NCI-H1694 treated with DMSO at 0.1 percent for 48 hours (cell line): ENCODE measurements at places on chromosomes 2 and 18.

- DNase-seq: no peak
Measured at GRCh38 chr2:190432567-190433231, 24.5 kb downstream of the MFSD6 start.

DNA sequence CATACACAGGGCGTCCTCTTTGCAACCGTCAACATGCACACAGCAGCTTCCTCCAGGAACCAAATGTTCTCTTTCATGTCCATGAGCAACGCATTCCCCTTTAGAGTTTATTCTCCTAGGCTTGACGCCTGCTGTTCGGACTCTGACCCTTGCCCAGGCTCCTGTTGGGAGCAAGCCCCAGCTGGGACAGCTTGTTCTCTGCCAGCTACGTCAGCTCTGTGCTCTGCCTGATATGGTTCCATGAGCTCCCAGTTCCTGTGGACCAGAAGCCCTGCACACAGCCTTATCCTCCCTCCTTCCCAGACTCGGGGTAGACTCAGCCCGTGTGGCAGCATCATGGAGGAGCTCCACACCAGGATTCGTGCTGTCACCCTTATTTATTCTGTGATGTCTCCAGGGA, 253.1 kb upstream of the PXDN start:
- no peak for DNase-seq

DNA sequence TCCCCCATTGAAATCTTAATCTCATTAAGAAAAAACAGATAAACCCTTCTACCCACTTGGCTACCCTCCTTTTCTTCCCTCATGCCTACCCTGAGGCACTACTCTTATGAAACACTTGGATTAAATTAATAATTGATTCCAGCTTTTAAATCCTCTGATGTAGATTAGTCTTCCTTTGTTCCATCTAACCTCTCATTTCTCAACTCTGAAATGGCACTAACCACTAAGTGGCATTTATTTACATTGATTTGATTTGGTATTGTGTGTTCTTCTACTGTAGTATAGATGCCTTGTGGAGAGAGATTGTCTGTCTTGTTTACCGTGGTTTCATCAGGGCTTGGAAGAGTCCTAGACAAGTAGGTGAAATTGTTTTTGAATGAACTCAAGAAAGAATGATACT, 26.7 kb downstream of the ITGA4 start:
- DNase-seq: no peak

- DNase-seq: no peak
Measured at GRCh38 chr2:155281907-155282306, 583.4 kb downstream of the KCNJ3 start.

DNA sequence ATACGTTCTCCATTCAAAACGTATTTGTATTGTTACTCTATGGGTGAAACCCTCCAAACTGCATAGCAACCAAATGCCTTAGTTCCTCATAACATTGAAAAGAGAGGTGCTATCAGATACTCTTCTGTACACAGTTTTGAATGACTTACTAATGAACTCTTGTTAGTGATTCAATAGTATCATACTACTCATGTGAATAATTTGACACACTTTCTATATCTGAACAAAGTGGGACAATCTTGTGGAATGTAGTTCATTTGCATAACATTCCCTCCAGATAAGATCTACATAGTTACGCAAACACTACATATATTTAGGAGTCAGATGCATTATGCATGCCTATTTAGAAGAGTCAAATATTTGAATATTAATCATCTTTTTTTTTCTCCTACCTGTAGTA, 232.0 kb upstream of the NRXN1 start:
- no peak for DNase-seq

- DNase-seq: no peak
Measured at GRCh38 chr2:30636311-30636710, 170.9 kb downstream of the CAPN13 start.

DNA sequence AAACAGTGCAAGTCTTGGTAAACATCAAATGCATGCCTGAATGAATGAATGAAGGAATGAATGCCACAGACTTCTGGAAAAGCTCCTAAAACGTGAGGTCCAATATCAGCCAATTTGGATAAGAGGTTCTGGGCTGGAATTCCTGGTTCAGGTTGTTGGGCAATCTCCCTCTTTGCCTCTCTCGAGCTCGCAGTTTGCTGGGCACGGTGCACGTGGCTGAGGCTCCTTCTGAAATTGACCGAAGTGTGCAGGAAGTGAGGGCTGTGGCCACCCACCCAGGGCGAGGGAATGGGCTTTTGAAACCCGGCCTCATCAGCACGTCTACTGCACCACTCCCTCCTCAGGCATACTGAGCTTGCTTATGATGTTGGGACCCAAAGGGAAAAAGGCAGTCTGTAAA, 288.8 kb upstream of the HS6ST1 start:
- DNase-seq: no peak

DNA sequence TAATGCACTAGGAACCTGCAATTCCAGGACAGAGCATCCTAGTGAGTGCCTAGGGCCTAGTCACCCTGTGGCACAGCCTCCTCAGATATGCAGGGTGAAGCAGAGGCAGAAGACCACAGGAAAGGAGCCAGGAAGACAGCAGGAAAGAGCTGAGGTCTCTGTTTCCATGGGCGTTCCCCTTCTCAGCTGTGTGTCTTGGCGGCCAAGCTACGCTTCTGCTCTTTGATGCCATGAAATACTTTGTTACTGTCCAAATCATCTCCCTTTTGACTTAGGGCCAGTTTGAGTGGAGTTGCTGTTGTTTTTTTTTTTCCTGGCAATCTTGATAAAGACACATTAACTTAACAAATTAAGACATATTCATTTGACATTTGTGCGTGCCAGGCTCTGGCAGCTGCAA, 67.3 kb downstream of the APOB start:
- no peak for DNase-seq

DNA sequence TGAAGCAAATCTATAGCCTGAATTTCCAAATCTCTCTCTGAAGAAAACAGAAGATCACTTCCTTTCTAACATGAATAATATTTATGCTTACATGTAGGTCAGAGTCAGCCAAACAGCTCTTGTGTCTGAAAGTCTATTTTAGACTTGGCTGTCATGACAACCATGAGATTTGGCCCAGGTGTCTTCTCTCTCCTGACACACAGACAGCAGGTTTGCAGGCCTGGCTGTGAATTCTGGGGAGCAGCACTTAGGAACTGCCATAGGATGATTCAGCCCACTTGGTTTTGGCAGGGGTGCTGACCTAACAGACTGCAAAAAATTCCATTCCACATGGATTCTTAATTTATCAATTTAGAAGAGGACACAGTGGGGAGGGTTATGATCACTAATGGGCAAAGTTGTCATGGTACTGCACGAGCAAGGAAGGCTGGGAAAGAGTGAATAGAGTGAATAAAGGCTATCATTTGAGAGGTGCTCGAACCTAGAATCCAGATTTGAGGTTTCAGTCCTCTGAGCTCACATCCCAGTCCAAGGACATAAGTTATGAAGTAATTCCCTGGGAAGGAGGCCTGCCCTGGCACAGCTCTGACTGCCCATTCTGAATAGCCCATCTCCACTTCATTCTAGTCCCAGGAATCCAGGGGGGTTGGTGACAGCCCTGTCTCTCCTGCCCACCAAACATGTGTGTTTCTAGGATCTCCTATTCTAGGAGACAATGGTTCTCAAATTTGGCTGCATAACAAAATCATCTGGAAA, 453.9 kb upstream of the TRIB2 start:
- DNase-seq: peak; percentile 74

- no peak for DNase-seq
Measured at GRCh38 chr2:42048299-42049220, 739 bp downstream of the PKDCC start.

DNA sequence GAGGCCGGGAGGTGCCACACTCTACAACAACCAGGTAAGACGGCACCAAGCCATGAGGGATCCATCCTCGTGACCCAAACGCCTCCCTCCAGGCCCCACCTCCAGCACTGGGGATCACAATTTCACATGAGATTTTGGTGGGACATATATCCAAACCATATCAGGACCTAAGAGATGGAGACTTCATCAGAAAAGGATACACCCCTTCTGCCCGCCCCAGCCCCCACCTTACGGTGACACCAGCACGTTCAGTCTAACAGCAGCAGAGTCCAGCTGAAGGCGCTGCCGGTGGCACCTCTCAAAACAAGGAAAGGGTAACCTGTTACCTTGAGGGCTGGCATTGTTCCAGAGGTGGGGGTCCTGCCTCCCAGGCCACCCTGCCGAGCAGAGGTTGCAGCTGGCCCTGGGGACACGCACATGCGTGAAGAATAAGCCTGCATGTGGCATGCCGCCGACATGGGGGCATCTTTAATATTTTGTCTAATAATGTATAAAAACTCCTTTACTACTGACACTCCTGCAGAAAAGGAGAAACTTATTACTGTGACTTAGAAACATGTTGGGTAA, 154.4 kb downstream of the GALR1 start:
- DNase-seq: no peak

GRCh38 chr2:54879032-54879431, 155.6 kb downstream of the EML6 start:
- peak; percentile 49 for DNase-seq

GRCh38 chr2:144890828-144891227, 370.9 kb upstream of the ZEB2 start:
- DNase-seq: peak; percentile 5

DNA sequence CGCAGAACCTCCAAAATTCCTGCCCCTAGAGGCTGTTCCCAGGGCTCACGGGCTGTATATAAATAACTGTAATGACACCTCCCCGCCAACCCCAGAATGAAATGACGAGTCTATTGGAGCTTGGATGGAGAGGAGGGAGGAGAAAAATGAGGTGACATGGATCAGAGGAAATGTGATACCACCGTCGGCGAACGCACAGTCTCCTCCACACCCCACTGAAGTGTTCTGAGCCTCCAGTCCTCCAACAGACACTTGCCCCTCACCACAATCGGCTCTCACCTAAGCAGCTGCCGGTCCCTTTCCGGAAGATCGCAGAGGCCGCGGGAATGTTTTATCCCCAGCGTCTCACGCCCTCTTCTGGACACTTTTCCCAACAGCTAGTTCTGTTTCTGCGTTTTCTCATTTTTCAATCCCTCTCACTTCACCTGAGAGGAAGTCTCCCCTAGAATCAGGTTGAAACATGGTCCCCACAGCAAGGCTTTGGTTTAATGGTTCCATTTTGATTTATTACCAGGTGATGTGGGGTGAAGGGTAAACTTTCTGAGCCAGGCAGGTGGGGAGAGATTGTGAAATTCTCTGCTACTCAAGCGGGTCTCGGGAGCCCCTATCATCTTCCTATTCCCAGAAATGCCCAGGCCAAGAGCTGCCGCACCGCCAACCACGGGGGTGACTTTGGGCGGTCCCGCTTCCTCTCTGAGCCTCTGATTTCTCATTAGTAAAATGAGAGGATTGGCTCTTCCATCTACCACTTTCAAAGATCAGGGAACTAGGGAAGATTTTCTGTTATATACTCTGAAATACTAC, 9.1 kb upstream of the MYO5B start:
- DNase-seq: peak; percentile 62

GRCh38 chr2:175889701-175890302, 112.3 kb downstream of the LNPK start:
- DNase-seq: peak; percentile 92

- no peak for DNase-seq
Measured at GRCh38 chr2:240896871-240897692, 1.1 kb upstream of the MAB21L4 start.

GRCh38 chr2:124145982-124146381, 120.9 kb downstream of the CNTNAP5 start:
- no peak for DNase-seq

GRCh38 chr2:180012523-180012922, 5.4 kb upstream of the CWC22 start:
- DNase-seq: no peak

DNA sequence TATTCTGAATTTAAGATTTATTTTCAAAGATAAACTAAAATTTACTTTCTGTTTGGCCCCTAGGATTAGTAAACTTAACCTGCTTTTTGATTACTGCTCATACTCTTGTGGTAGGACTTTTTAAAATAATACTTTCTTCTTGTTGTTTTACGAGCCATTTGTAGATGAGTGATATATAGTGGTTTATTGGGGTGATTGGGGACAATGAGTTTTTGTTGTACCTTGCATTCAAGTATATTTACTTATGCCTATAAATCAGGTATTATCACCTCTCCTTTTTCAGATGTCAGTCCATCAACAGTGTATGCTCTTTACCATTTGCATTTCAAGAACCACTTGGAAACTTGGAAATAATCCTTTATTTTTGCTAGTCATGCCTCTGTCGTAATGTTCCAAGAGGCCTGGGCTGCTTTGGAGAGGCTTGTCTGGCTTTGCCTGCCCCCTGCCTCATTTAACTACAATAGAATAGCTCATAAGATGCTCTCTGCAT, 131.3 kb downstream of the COMMD1 start:
- DNase-seq: no peak

GRCh38 chr18:54737986-54738385, 90.3 kb upstream of the RAB27B start:
- DNase-seq: no peak

DNA sequence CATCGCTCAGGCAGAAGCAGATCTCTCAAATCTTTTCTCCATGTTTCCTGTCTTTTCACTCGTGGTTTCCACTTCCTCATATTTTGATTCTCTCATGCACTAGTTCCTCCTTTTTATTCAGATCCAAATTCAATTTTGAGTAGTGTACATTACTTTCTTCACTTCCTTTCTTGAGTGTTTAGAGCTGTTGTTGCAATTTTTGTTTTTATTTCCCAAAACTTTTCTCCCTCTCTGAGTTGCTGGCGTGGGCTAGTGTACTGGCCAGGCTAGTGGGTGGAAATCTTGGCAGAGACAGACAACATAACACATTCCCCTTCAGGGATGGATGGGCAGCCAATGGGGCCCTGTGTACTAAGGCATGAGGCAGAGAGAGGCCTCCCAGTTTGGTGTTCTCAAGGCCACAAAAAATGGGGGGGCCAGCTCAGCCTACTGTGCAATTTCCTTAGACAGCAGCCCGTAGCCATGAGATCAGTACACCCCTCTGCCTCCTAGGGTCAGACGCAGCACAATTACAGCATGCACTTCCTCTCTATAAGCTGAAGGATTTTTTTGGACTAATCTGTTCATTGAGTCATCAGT, 145.1 kb upstream of the PID1 start:
- DNase-seq: no peak

DNA sequence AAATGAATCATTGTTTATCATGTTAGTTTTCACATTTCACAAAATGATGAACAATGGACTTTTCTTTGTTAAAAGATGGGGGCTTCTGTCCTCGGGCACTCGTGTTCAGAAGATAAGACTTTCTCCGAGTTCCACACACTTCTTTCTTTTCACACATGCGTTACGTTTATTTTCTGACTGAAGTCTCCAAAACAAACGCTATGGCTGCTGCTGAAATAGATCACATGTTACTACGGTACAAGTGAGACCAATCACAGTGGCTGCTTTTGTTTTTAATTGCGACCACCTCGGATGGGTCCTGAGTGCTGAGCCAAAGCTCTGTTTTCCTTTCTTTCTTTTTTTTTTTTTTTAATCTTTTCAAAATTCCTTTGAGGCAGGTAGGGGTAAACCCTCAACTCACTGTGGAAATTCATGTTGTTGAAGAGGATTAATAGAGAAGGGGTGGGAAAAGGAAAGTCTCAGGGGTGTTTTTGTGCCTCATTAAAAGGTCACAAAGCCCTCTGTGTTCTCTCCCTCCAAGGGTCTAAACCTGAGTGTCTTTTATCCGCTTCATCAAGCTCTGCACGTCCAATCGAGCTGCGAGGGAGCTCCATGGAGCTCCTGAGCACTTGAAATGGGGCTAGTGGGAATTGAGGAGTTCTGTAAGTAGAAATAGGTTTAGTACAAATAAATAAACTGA, 48.2 kb downstream of the ARL4C start:
- no peak for DNase-seq

GRCh38 chr2:47719099-47719498, 63.8 kb upstream of the MSH6 start:
- DNase-seq: no peak
